CD4-positive, CD25-positive, alpha-beta regulatory T cell (primary cell): ENCODE measurements at places on chromosomes 5 and 9.

DNA sequence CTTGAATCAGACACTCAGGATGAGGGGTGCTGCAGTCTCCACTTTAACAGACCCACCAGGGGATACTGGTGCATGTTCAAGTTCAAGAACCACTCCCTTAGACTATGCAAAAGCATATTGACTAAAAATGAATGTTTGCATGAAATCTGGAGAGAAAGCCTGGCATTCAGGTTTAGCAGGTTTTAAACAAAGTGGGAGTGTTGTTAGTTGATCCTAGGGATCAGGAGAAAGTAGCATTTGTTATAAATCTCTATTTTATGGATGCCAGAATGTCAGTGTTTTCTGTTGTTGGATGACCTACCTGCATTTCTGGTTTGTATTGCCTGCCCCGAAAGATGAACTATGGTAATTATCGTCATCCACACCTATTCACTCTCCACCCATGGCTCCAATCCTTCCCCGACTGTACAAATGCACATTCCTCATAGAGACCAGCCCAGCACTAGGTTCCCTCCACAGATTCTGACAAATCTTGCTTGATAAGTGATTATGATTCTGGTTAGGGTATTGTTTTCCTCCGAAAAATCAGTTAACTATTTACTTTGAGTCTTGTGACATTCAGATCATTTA lies 17.2 kb downstream of the TMEM252 start:
- no peaks in the 10 kb centered on the region for H3K27me3 ChIP-seq
- H3K27ac ChIP-seq = no peak overlapping the region
- no peak for DNase-seq
- no peaks in the 10 kb centered on the region for H3K36me3 ChIP-seq
- H3K4me1 ChIP-seq = no peaks in the 10 kb centered on the region
- no peak overlapping the region for H3K4me3 ChIP-seq

- peaks cover 14% of the 10 kb centered on the region for H3K36me3 ChIP-seq
- H3K4me1 ChIP-seq = peaks cover 10% of the 10 kb centered on the region
- H3K27me3 ChIP-seq = no peaks in the 10 kb centered on the region
- H3K27ac ChIP-seq = no peak overlapping the region
- H3K4me3 ChIP-seq = no peak overlapping the region
Observed at GRCh38 chr5:75601567-75601966, 9.7 kb upstream of the ANKDD1B start.

DNA sequence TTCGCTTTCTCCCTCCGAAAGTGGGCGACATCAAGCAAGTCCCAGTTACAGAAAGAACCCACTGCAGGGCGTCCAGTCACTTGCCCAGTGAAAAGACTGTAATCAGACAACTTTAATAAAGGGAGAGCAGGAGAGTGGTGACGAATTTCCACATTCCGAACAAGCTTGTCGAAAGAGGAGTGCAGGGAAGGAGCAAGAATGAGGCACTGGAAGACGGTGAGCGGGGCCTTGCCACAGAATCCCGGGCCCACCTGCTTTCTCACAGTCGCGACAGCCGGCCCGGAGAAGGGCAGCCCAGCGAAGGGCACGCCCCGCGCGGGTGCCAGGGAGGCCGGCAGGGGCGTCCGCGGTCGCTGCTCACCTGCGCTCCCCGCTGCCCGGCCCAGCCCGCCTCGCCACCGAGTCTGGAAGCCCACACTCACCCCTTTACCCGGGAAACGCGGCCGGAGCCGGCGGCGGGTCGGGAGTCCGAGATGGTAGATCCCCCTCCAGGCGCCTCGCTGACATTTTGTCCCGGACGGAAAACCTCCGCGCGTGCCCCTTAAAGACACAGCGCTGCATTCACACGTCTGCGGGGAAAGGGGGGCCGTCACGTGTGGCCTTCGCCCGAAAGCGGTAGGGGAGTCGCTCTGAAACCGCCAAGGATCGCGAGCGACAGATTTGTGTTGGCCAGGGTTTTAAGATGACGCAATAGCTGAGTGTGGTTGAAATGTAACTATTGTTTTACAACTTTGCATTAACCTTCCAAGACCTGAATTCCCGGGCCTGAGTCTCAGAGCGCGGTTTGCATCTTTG lies at the start of gene ZBED3:
Gene ZBED3 (minus strand): TSS at position 597 of the 795 bp plus-strand sequence. CDS start 9,407 bp downstream, outside the sequence.
- no peak within 1 kb of the TSS for H3K27ac ChIP-seq
- H3K36me3 ChIP-seq = no peaks in the 10 kb centered on the region
- peak; percentile 42 for DNase-seq
- peaks cover 2% of the 10 kb centered on the region for H3K27me3 ChIP-seq
- peaks cover 14% of the 10 kb centered on the region for H3K4me1 ChIP-seq

DNA sequence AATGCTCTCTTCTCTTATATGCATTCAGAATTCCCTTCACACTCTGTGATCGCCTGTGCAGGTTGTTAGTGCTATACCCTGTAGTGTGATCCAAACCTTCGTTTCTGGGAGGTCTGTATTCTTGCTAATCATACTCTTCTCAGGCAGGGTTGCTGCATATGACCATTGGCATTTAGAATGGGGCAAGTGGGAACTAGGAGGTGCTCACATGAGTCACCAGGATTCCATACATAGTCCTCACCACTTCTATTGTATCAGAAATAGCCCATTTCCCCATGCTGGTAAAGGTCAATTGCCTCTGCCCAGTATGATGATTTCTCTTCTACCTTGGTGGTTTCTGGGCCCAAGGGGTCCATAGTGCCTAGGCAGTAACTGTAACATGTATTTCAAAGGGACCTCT lies 443.5 kb upstream of the CDH6 start:
- H3K36me3 ChIP-seq = no peaks in the 10 kb centered on the region
- H3K27me3 ChIP-seq = no peaks in the 10 kb centered on the region

- peaks cover 13% of the 10 kb centered on the region for H3K4me1 ChIP-seq
- no peaks in the 10 kb centered on the region for H3K27me3 ChIP-seq
- H3K4me3 ChIP-seq = no peak overlapping the region
- DNase-seq = peak; percentile 52
- no peaks in the 10 kb centered on the region for H3K36me3 ChIP-seq
- H3K27ac ChIP-seq = no peak overlapping the region
Observed at GRCh38 chr5:160458806-160459800, 37.4 kb downstream of the PTTG1 start.

DNA sequence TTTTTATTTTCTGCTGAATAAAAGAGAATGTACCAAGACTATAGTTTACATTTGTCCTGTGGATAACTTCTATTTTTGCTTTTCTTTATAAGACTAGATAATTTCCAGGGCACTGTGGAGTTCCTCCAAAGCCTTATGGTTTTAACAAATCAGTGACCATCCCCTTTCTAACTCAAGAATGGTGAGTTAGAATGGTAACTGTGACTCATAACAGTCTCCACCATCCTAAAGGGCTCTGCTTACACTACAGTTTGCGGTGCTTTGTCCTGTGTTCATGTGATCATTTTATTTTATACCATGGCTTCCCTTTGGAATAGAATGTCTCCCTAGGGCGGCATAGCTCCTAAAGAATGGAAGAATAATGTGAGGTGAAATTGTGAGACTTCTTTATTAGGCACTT lies 30.2 kb downstream of the WDR36 start:
- H3K4me1 ChIP-seq = no peaks in the 10 kb centered on the region
- peaks cover 87% of the 10 kb centered on the region for H3K36me3 ChIP-seq
- H3K27ac ChIP-seq = no peak overlapping the region
- H3K4me3 ChIP-seq = no peak overlapping the region

DNA sequence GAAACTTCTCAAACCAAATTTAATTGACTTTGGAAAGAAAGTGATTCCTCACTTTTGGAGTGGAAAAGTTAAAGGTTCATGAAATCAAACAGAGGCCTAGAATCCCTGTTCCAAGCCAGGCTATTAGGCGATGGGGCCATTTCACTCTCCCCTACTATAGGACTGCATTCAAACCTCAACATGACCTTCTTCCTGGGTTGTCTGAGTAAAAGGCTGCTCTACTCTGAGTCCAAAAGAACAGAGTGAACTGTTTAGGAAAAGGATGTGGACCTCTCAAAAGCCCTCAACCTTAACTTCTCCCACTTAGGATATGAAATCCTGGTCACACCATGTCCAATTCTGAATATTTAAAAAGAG lies 15.8 kb downstream of the C5orf52 start:
- DNase-seq = no peak
- H3K27ac ChIP-seq = no peak overlapping the region
- H3K4me3 ChIP-seq = no peak overlapping the region
- no peaks in the 10 kb centered on the region for H3K27me3 ChIP-seq

- H3K4me1 ChIP-seq = no peaks in the 10 kb centered on the region
- H3K4me3 ChIP-seq = no peak overlapping the region
- no peak for DNase-seq
- H3K27ac ChIP-seq = no peak overlapping the region
- peaks cover 7% of the 10 kb centered on the region for H3K27me3 ChIP-seq
Observed at GRCh38 chr5:142746532-142747433, 23.4 kb upstream of the ARHGAP26 start.

DNA sequence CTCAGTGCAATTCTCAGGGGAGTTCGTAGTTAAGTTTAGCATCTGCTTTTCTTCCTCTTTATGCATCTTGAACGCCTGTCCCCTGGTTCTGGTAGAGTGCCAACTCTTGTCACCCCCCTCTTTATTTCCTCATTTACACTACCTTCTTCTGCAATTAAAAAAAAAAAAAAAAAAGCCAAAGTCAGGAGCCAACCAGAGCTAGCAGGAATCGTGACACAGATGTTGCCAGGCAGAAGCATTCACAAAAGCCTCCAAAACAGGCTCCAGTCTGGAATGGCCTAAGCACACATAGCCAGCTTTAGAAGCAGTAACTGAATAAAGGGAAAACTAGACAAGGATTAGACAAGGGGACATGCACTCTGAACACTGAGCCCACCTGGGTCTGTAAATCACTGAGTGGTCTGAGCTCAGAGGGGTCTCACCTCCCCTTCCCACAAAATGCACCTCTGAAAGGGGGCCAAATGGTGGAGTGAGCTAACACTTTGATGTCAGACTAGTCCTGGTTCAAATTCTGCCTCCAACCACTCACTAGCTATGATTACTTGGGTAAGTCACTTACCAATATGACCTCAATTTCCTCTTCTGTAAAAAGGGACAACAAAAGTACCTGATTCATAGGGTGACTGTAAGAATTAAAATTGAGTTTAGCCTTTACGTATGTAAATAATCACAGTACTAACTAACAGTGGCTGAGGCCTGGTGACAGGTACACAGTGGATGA lies 2.0 kb downstream of the CD74 start:
- H3K27me3 ChIP-seq = no peaks in the 10 kb centered on the region
- H3K27ac ChIP-seq = peak overlapping the region; percentile 98
- peak overlapping the region; percentile 95 for H3K4me3 ChIP-seq
- DNase-seq = peak; percentile 73

DNA sequence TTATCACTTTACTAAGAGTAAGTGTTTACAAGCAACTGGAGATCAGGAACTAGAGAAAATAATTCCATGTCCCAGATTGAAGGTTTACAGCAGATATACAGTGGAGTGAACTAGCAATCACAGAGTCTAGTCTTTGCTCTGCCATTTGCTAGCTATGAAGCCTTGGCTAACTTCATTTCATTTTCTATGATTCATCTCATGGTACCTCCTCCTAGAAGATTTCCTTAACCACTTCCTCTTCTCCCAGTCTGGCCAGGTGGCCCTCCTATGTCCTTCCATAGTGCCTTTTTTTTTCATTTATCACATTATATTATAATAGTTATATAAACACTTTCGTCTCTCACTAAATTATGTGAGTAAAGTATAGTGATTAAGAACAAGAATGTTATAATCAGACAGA lies 52.1 kb downstream of the GRIA1 start:
- H3K27ac ChIP-seq = no peak overlapping the region
- no peaks in the 10 kb centered on the region for H3K4me1 ChIP-seq
- no peak for DNase-seq
- H3K36me3 ChIP-seq = no peaks in the 10 kb centered on the region

GRCh38 chr5:81058121-81058520 lies 98.0 kb downstream of the RASGRF2 start:
- no peaks in the 10 kb centered on the region for H3K27me3 ChIP-seq
- H3K36me3 ChIP-seq = no peaks in the 10 kb centered on the region
- H3K4me3 ChIP-seq = no peak overlapping the region
- H3K4me1 ChIP-seq = no peaks in the 10 kb centered on the region
- H3K27ac ChIP-seq = no peak overlapping the region

DNA sequence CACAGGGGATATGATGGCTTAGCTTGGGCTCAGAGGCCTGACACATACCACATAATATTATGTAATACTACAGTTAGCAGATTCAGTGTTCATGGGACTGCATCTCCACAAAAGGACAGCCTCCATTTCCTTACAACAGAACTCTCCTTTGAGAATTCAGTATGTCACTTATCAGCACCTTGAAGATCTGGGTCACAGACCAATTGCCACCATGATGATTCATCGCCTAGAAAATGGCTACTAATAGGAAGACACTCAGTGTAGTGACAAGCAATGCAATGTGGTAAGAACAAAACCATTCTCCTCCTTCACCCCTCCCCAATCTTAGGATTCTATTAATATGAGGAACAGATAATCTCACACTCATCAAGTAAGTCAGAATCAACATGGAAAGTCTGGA lies 38.7 kb upstream of the PRLR start:
- no peak overlapping the region for H3K4me3 ChIP-seq
- H3K27ac ChIP-seq = no peak overlapping the region
- H3K4me1 ChIP-seq = no peaks in the 10 kb centered on the region
- H3K27me3 ChIP-seq = no peaks in the 10 kb centered on the region
- no peaks in the 10 kb centered on the region for H3K36me3 ChIP-seq

GRCh38 chr5:64210866-64211265 lies 45.2 kb downstream of the RNF180 start:
- no peak overlapping the region for H3K27ac ChIP-seq
- no peak for DNase-seq
- no peaks in the 10 kb centered on the region for H3K36me3 ChIP-seq
- H3K27me3 ChIP-seq = no peaks in the 10 kb centered on the region
- no peaks in the 10 kb centered on the region for H3K4me1 ChIP-seq

DNA sequence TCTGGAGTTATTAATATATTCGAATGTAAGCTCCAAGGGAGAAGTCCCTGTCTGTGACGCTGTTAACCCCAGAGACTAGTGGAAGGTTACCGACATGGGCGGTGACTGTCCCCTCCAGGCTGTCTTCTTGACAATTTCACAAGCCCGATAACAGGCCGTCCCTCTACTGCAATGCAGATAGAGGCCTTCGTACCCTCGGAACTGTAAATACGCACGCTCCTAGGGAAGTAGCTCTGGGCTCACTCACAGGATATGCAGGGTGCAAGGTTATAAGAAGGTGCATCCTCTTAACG lies 680 bp upstream of the RFK start:
- peaks cover 26% of the 10 kb centered on the region for H3K4me1 ChIP-seq
- H3K27me3 ChIP-seq = no peaks in the 10 kb centered on the region
- peak; percentile 84 for DNase-seq
- H3K4me3 ChIP-seq = peak overlapping the region; percentile 91

- DNase-seq = no peak
- H3K4me3 ChIP-seq = no peak overlapping the region
- no peaks in the 10 kb centered on the region for H3K27me3 ChIP-seq
Observed at GRCh38 chr5:27821681-27822080, 783.3 kb upstream of the CDH9 start.
